ENCODE measurements at places on chromosomes 7 and 10.
A peak's percentile ranks its signal among the peaks of the same experiment; 100 is the strongest.

DNA sequence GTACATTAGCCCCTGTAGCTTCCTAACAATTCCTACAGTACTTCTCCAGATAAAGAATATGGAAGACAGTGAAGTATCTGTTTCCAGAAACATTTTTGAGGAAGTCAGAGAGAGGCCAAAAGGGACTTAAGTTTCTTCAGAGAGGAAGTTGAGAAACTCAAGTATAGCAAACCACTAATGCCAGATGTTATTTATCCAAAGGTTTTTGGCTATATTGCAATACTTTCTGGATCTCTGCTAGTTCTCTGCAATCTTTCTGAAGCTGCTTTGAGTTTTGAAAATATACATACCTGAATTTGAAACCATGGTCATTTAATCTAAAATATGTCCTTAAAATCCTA, 64.7 kb downstream of the BICC1 start:
- DNase-seq: no peak

DNA sequence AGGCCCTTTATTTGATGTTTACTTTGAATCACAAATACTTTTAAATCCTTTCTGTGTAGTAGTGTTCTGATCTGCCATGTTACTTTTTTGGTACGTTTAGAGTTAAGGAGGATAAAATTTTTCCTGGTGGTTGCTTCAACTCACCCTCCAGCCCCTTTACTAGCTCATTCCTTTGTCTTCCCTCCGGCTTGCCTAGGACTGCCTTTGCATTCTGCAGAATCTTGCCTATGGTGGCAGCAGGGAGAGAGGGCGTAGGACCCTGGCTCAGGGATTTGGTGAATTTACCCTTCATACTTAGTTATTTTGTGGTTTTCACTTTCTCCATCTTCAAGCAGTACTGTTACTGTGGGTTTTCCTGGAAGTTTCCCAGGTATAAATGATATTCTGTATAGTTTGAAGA, 833.5 kb downstream of the XPNPEP1 start:
- DNase-seq: no peak

DNA sequence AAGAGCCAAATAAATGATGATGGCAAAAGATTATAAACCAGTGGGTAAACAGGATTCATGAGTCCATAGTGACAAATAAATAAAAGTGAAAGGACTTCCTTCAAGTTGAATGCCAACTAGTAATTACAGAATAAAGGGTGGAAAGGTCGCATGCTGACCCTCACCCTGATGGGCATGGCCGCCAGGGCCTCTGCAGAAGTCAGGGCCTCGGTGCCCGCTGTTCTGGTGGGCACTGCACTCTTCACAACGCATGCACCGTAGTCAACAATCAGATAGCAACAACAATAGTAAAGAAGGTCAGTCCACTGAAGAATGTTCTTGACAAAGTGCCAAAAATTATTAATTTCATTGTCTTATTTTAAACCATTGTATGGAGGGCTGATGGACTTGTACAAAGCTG, 123.2 kb upstream of the LANCL2 start:
- DNase-seq: no peak

- no peak for DNase-seq
These were observed 97.4 kb downstream of the RAB18 start for GRCh38 chr10:27601503-27601902.

GRCh38 chr7:22318376-22318775, 38.6 kb downstream of the RAPGEF5 start:
- no peak for DNase-seq

- DNase-seq: no peak
These were observed 40.1 kb downstream of the ZNF518A start for GRCh38 chr10:96170230-96170629.

DNA sequence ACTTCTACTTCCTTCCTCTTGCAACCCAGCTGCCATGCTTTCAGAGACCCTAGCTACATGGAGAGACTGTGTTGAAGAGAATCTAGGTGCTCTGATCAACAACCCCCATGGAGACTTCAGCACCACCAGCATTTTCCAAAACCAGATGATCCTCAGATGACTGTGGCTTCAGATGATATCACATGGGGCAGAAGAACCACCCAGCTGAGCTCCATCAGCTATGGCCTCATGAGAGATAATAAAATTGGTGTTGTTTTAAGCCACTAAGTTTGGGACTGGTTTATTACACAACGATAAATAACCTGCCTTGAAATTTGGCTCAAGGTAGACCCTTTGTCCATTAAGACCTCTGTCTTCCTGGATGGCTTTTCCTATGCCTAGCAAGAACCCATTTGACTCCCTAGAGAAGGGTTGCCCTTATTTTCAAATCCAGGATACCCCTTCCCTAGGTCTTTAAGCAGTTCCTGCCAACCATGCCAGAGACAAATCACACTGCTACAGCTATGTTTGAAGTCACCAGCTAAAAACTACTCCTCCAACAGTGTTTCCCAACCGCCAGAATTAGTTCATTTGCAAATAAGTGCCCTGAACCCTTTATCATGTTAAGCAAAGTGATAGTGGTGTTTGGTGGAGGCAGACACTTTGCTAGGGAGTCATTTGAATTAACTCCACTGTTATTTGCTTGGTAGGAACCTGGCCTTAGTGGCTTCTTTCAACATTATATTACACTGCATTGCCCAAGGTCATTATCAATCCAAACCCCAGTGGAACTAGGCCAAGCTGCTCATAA, 136.9 kb upstream of the PALS2 start:
- DNase-seq: no peak

DNA sequence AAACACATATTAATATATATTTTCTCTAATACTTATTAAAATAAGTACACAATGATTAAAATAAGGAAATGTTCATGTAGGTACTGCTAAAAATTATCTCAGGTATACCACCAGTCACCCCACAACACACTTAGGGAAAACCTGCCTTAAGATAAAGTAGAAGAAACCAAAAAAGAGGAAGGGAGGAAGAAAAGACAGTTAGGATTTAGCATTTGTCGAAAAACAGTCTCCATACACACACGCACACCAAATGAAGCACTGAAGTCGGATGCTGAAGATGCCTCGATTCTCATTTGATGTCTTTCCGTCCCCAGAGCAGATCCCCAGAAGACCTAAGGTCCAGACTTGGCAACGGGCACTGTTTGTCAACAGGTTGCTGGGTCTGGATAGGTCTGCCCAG, 30.0 kb upstream of the ARID5B start:
- DNase-seq: no peak

GRCh38 chr10:75592791-75593643, 161.6 kb downstream of the LRMDA start:
- no peak for DNase-seq

DNA sequence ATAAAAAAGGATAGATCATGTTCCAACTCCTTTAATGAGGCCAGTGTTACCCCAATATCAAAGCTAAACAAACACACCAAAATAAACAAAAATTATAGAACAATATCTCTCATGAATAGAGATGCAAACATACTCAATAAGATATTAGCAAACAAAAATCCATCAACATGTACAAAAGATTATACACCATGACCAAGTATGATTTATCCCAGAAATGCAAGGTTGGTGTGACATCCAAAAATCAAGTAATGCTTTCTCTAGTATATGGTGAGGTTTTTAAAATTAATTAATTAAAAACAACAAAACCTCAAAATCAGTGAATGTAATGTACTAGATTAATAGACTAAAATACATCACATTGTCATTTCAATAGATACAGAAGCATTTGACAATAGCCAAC, 11.0 kb upstream of the MSMB start:
- no peak for DNase-seq

GRCh38 chr10:878333-878759, 53.2 kb downstream of the LARP4B start:
- DNase-seq: no peak

DNA sequence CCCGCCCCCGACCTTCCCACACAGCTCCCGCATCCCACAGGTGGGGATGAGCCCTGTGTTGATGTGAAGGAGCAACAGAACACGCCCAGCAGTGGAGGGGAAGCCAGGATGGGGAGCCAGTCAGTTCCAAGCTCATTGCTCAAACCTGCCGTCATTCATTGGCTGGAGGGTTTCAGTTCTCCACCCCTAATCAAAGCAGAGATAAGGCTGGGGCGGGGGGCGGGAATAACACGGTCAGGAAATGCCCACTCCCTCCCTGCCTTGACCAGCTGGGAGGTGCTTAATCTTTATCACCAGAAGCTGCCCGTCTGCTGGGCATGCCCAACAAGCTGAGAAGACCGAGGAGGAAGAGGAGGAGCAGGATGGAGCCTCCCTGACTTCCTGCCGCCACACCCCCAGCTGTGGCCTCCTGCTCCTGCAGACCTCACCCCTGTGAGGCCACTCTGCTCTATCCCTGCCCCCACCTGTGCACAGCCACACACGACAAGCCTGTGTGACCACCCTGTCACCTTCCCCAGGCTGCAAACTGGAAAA, 265.1 kb downstream of the ZEB1 start:
- DNase-seq: peak; percentile 62

GRCh38 chr10:79239275-79239779, 107.9 kb upstream of the PPIF start:
- DNase-seq: no peak

DNA sequence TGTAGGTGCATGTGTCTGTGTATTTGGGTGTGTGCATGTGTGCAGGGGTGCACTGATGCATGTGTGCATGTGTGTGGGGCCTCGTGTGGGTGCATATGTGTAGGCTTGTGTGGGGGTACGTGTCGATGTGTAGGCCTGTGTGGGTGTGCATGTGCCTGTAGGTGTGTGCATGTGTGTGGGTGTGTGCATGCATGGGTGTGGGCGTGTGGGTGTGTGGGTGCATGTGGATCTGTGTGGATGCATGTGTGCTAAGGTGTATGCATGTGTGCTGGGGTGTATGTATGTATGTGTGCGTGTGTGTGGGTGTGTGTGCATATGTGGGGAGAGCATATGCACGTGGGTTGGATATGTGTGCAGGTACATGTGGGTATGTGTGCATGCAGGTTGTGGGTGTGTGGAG, 73.2 kb downstream of the NKX6-2 start:
- DNase-seq: no peak

- DNase-seq: peak; percentile 96
These were observed 1.6 kb downstream of the COMTD1 start for GRCh38 chr10:75234017-75234682.

GRCh38 chr7:120718361-120718760, 139.6 kb downstream of the TSPAN12 start:
- no peak for DNase-seq

GRCh38 chr10:7649673-7650300, 17.0 kb downstream of the ITIH5 start:
- no peak for DNase-seq

- DNase-seq: no peak
These were observed 67.2 kb downstream of the PODXL start for GRCh38 chr7:131489196-131489595.

DNA sequence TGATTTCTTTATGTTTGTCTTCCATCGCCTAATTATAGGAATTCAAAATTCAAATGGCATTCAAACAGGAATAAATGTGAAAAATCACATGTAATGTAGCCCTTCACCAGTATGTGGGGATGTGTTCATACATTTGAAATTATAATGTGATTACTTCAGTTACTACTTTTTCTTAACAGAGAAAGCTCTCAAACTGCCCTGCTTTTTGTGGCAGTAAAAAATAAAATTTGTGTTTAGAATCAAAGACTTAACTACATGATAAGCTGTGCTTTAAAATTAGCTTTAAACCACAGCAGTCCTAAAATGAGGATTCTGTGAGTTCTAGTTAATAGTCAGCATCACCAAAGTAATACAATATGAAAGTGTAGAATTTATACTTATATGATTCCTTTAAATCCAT, 7.8 kb upstream of the HERC4 start:
- no peak for DNase-seq

GRCh38 chr7:105107458-105107857, 93.5 kb downstream of the KMT2E start:
- DNase-seq: no peak

- DNase-seq: no peak
These were observed 15.1 kb upstream of the ELN start for GRCh38 chr7:74012842-74013249.

GRCh38 chr7:98621573-98622482, 4.7 kb downstream of the NPTX2 start:
- DNase-seq: no peak

GRCh38 chr10:22593636-22594198, 120.7 kb downstream of the PIP4K2A start:
- no peak for DNase-seq

DNA sequence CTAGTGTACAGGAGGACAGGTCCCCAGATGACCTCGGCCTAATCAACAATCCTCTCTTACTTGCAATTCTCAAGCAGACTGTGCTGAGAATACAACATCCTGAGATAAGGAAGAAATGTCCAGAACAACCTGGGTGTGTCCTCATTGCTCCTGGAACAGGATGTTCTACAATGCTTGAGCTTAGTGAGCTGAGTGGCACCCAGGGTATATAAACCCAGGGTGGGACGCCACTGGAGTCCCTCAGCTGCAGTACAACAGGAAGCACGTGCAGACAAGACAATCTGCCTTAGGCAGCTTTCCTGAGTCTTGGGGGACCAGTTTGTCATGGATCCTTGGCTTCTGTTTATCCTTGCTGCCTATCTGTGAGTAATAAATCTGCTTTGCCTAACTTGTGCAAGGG, 27.7 kb upstream of the SLC25A13 start:
- DNase-seq: no peak

DNA sequence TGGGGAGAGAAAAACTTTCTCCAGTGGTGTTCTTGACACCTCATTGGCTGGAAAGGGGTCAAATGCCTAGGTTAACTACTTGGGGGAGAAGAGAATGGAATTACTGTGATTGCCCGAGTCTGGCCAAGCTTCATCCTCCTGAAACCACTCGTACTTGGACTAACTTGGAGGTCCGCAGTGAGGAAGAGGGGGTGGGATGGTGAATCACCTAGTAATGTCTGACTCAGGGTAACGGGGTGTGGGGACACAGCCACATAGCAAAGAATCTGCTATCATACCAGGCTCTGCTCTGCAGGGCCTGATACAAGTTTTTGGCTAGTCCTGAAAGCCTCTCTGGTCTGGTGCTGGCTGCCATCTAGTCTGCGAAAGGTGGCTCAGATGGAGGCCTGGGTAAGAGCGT, 190.9 kb downstream of the RPS24 start:
- DNase-seq: no peak

GRCh38 chr10:99279626-99280111, 44.0 kb upstream of the HPSE2 start:
- DNase-seq: no peak

- no peak for DNase-seq
These were observed 267.3 kb upstream of the NPVF start for GRCh38 chr7:25495342-25496250.

- no peak for DNase-seq
These were observed 92.8 kb downstream of the ST7 start for GRCh38 chr7:117045927-117046710.

GRCh38 chr7:84042110-84042539, 152.5 kb downstream of the SEMA3A start:
- no peak for DNase-seq
